Spleen (tissue), 13 donors: ENCODE measurements at places on chromosomes 2 and 18. TPM values are rescaled to one million over a fixed set of nuclear protein-coding genes. Genes with fewer than 3 reads are reported as not detected.

Gene LONRF2
- total RNA-seq: 1.1 TPM

Gene CNDP1
- not detected for total RNA-seq

Gene GPN1
- total RNA-seq: 24.3 TPM

Gene SLC5A7
- not detected for total RNA-seq

Gene FSIP2
- total RNA-seq: 0.49 TPM

Gene GPR39
- not detected for total RNA-seq

Gene SS18
- 47.3 TPM for total RNA-seq

Gene TPGS2
- 39.6 TPM for total RNA-seq

Gene GRB14
- total RNA-seq: 0.97 TPM

Gene CACNB4
- total RNA-seq: 2.6 TPM

Gene ACVR1C
- total RNA-seq: 1.1 TPM

Gene KIAA2012
- not detected for total RNA-seq

Gene PSTPIP2
- 107 TPM for total RNA-seq
